ENCODE measurements at places on chromosomes 7 and 10.

DNA sequence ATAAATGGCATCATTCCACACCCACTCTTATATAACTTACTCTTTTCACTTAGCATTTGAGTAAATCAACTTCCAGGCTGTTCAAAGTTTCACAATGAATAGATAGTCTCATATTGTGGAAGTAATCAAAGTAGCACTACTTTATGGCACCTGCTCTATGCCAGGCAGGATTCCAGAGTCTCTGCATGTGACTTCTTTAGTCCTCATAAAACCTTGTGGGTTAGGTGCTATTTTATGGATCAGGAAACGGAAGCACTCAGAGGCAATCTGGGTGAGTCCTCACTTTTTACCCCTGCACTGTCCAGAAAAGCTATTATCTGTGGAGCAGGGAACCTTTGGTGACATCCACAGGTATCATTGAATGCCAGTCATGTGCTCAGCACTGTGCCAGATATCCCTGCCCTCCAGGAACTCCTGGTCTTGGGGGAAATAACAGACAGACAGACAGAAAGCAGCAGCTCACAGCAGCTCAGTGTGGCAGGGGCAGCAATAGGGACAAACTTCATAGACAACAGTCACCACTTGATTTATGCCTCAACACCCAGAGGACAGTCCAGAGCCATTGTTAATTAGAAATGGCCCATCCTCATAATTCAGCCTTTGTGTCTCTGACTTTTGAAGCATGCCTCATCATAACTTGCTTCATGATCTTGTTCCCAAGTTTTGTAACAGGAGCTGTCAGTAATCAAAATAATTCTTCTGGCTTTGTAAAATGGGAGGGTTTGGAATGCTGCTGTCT is 160.6 kb downstream of the SEC23IP start:
- no peak for DNase-seq

DNA sequence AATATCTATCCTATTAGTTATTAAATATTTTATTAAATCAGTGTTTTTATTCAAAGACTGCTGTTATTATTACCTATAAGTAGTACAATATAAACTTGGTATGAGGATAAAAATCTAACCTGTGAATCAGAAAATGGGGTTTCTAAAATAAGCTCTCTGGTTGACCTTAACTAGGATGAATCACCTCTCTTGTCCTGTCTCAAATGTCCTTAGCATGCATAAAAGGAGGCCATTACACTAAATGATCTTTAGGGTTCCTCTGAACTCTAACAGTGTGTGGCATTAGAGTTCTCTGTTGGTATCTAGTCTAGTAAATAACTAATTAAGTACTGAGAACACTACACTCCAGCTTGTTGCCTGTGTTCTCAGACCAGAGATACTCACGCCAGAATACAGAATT is 143.1 kb upstream of the LRRTM3 start:
- no peak for DNase-seq

GRCh38 chr7:84394219-84394618 is 199.6 kb upstream of the SEMA3A start:
- DNase-seq: no peak

- DNase-seq: no peak
Measured at GRCh38 chr7:112076324-112076723, 129.9 kb downstream of the DOCK4 start.

GRCh38 chr7:120169996-120170783 is 102.8 kb upstream of the KCND2 start:
- no peak for DNase-seq

GRCh38 chr10:50552771-50553535 is 70.8 kb downstream of the SGMS1 start:
- peak; percentile 8 for DNase-seq

GRCh38 chr7:91892821-91893340 is 12.4 kb upstream of the MTERF1 start:
- DNase-seq: no peak

- no peak for DNase-seq
Measured at GRCh38 chr10:9734218-9734617, 1283.5 kb upstream of the CELF2 start.

DNA sequence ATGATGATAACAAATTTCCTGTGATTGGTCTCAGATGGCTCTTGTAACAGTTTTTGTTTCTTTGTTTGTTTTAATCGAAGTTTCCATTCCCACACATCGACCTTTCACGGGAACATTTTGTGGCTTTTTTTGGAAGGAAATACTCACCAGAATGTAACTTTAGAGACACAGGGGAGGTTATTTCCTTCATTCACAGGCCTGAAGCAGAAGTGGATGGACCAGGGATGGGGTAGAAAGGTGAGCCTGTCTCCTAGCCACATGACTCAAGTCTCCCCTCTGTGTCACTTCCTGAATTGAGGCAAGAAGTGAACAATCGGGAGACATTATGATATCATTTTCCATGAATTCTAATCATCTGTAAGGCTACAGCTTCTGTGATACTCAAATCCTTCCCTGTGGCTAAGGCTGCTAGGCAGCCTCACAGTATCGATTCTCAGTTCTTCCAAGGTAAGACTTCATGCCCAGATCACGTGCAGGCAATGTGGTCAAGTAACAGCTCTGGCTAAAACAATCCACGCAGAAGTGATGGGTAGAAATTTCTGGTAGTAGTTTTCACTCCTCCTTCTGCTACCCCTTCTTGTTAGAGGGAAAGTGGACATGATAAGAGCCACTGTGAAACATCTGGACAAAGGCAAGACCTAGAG is 203.9 kb upstream of the NEBL start:
- no peak for DNase-seq

All from stimulated activated CD8-positive, alpha-beta memory T cell treated with anti-CD3 and anti-CD28 coated beads, Interleukin-4, amount 100 ng/mL, for 4 hours (primary cell).